ENCODE measurements at places on chromosomes 6 and 20.

DNA sequence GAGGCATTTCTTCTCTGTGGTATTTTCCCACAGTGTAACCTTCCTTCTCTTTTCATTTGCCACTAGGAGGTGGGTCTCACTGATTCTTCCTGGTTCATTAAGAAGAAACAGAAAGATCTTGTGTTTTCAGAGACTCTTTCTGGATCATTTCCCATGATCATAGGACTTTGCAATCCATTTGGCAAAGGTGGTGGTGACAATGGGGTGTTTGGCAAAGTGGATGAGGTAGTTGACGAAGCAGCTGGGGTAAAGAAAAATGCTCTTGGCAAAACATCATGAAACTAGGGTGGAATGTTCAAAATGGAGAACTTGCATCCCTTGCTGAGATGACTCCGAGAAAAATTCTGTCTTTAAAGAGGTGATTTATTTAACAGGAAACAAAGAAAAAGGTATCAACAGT lies 50.6 kb downstream of the TRAF3IP2 start:
- DNase-seq = no peak

DNA sequence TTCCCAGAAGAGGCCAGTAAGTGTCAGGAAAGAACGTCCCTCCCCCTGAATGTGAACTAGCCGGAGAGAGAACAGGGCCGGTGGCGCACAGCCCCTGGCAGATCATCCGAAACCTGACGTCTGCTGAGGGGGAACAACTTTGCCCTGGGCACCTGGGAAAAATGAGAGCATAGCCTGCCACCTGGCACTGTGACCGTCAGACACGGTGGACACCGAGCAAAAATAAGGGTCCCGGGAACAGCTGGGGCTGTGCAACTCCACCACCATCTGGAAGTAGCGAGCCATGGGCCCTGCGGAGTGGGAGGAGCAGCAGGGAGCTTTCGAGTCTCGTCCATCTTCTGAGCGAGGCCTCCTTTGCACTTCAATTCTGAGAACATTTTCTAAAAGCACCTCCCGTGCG lies 110.8 kb downstream of the EDN3 start:
- no peak for DNase-seq

- no peak for DNase-seq
These were observed 7.8 kb downstream of the DLGAP4 start for GRCh38 chr20:36313926-36314325.

DNA sequence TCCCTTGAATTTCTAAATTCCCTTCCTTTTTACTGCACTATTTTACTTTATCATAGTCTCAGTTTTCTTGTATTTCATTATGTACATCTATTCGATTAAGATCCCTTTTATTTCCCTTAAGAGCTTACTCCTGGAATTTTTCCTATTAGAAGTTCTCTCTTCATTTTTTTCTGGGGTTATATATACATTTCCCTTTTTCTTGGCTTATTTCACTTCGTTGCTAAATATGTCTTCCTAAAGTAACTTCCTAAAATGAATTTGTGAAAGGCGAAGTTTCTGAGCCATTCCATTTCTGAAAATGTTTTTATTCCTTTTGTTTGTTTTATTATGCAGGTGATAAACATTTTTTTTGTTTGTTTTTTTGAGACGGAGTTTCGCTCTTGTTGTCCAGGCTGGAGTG lies 5.9 kb upstream of the CD109 start:
- DNase-seq = no peak

GRCh38 chr20:13717631-13718044 lies 67.1 kb downstream of the ESF1 start:
- DNase-seq = no peak

DNA sequence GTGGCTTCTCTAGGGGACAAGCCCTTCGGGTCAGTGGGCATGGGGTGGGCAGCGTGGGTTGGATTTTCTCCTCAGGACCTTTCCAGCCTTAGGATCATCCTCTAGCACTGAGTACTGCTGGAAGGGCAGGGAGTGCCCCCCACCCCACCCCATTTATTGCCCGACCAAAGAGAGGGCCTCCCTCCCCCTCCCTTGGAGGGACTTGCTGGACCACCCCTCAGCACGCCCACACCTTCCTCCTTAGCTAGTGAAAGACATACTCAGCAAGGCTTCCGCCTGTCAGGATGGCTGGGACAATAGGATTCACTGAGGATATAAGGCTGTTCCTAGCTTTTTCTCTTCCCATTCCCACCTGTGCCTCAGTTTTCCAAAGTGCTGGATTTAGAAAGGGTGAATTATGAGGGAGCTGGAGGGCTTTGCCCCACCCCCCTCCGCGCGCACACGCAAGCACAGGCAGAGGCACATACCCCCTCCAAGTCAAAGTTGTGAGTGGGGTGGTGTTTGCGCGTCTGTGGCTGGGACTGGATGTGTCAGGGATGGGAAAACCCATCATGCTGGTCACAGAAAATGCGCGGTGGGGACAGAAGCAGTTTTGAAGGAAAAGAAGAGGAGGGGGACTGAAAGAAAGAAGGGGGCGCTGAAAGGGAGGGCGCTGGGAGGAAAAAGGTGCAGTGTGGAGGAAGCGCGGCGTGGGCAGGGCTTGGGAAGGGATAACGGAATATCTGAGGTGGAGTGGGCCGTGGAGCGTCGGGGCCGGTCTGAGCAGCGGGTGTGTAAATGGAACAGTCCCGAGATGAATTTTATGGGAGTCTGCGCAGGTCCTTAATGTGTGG lies 693 bp upstream of the SLC29A1 start:
- DNase-seq = no peak

GRCh38 chr6:169738204-169738975 lies 13.0 kb downstream of the DYNLT2 start:
- no peak for DNase-seq

DNA sequence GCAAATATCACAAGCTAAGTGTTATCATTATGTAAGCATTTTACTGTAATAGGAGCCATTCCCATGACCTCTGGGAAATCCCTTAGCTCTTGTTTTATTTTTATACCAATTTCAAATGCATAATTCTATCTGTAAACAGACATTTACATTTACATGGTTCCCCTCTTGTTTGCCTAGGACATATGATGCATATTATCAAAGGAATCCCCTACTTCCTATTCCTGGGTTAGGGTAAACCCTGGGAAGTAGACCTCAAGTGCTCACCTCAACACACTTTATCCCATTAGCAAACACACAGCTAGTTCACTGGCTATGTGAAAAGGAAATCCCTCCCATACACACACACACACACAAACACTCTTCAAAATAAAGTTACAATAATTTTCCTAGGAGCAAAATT lies 27.1 kb downstream of the PDE10A start:
- no peak for DNase-seq

GRCh38 chr6:15355683-15356099 lies 109.8 kb downstream of the JARID2 start:
- no peak for DNase-seq

GRCh38 chr6:89729818-89730217 lies 89.8 kb downstream of the MDN1 start:
- no peak for DNase-seq

- no peak for DNase-seq
These were observed 56.4 kb downstream of the TRDN start for GRCh38 chr6:123580331-123580730.

- DNase-seq = no peak
These were observed 130.5 kb downstream of the WDR27 start for GRCh38 chr6:169571123-169571962.

GRCh38 chr6:167529444-167530335 lies 204.8 kb downstream of the TTLL2 start:
- no peak for DNase-seq

DNA sequence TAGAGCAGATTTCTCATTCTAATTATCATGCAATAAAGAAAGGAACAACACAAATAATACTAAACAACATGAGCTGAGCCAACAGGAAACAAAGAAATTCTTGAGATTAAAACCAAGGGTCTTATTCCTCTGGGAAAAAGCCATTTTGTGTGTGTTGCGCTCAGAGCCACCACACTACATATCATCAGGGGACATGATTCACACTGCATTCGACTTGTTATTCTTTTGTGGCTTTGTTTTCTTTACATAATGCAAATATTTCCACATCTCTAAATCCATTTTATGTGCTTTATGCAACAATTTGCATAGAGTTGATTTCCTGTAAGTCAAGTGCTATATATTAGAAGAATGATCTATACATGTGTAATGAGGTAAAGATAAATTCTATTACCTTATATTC lies 719.6 kb downstream of the TBC1D32 start:
- DNase-seq = no peak

- no peak for DNase-seq
These were observed 27.5 kb downstream of the PTPN1 start for GRCh38 chr20:50537546-50538201.

DNA sequence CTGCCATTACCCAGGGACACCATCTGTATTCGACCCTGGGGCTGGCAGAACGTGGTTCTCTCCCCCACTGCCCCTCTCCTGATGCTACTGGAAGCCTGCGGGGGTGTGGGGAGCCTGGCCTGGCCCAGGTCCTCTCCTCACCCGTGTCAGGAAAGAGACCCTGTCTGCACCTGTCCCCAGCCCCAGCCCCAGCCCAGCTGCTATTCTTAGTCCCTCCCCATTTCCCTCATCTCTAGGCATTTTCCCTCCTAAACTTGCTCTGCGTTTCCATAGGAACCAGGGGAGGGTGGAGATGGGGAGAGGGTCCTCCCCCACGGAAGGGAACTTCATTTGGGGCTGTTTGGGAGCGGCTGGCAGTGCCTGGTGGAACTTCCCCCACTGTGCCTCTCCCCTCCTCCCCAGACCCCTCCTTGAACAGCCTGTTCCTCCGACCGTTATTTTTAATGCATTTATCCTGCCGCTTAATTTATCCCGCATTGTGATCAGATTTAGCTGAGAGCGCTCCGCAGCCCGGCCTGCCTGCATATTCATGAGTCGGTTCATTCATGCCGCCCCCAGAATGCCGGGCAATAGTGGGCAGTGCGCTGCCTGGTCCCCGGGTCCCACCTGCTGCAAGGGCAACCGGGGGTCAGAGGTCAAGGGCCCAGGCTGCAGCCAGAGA lies 31.8 kb upstream of the DLGAP4 start:
- DNase-seq = no peak

DNA sequence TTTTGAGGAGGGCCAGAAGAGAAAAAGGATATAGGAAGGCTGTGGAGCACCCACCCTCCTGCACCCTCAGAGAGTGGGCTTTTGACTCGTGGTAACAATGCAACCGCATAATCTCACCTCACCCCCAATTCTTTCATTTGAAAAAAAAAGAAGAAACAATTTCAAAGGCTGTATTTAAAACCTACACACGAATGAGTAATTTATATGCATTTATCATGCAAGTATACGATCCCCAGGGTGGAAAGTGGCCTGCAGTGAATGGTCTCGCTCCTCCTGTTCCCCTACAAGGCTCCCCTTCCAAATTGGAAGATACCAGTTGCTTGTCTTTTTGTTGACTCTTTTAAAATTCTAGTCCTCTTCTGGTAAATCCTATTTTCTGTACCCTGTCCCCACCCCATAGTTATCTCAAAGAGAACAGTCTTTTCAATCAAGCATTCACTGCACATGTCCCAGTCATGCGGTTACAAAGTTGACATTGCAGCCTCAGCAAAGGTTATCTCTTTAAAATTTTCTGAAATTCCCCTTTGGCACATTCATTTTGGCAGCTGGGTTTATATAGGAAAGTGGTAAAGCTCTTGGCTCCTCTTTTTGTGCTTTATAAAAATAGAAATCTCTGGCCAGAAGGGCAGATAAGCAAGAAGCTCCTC lies 110.6 kb downstream of the ARID1B start:
- DNase-seq = no peak

DNA sequence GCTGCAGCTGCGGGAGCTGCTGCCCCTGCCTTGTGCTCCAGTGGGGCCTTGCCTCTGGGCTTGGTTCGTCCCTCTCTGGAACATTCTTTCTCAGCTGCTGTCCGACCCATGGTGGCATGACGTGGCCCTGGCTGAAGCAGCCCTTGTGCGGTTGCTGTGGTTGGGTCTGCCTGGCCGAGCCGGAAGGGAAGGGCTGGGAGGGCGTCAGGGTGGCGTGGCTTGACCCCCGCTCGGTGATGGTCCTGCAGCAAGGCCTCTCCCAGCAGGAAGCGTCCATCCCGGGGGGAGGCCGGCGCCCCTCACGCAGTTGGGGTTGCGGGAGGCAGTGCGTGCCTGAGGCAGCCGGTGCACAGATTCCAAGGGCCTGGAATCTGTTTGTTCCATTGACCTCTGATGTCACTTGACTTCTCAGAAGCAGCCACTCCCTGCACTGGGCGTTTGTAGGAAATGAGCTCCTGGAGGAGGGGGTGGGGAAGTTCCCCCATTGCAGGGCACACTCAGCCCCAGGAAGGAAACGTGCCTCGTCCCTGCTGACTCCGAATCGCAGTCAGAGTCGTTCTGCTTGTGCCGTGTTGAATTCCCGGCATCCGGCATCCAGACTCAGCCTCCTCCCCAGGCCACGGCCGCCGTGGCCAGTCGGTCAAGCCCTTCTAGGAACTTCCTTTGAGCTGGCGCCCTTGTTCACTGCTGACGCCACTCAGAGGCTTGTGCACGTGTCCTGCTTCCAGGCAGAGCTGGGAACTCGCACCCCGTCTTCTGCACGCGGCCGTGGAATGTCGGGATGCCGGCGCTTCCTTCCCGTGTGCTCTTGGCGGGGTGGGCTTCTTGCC lies 9.7 kb upstream of the TNFRSF6B start:
- no peak for DNase-seq

GRCh38 chr6:35036828-35037663 lies 104.1 kb downstream of the TCP11 start:
- no peak for DNase-seq

GRCh38 chr20:10022625-10023024 lies 12.2 kb upstream of the ANKEF1 start:
- DNase-seq = no peak

DNA sequence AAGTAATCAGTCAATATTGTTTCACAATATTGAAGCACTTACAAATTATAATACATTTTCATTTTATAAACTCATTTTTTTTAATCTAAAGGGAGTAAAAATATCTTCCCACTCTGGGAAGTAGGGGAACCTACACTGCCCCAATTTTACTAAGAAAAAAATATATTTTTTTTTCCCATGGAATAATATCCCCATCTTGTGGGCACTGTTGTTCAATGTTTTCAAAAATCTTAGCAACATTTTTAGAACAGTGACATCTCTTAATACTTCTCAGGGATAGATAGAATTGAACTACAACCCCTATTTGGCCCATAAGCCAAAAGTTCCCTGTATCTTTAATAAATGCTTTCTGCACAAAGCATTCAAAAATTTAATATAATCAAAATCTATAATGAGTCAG lies 42.9 kb downstream of the ARHGAP18 start:
- no peak for DNase-seq

DNA sequence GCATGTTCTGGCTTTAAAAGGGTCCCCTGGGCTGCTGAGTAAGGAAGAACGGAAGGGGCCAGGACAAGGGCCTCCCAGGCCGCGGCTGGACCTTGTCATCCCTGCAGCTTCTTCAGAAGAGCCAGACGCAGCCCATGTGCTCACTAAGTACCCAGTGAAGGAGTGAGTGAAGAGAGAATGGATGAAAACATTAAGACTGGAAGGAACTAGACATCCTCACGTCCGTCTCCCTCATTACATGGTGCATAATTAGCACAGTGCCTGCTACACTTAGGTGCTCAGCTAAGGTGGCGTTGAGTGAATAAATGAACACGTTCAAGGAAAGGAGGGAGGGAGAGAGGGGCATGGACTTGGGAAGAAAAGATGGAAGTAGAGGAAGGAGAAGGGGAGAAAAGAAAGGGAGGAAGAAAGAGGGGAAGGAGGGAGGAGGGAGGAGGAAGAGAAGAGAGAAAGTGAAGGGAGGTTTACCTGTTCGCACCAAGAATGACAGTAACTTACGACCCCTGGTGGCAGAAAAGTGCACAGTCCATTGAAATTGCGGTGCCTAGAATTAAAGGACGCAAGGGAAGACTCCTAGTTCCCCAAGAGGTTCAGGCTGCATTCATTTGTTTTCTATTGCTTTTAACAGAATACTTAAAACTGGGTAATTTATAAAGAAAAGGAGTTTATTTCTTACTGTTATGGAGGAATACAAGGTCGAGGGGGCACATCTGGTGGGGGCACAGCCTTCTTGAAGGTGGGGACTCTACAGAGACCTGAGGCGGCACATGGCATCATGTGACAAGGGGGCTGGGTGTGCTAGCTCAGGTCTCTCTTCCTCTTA lies 8.0 kb downstream of the TP53RK start:
- DNase-seq = peak; percentile 48

All from stimulated activated CD8-positive, alpha-beta memory T cell treated with anti-CD3 and anti-CD28 coated beads, Interleukin-12 subunit alpha, Interleukin-12 subunit beta, amount 100 ng/mL, for 1 hour (primary cell).